ENCODE measurements at places on chromosomes 13 and 19.

DNA sequence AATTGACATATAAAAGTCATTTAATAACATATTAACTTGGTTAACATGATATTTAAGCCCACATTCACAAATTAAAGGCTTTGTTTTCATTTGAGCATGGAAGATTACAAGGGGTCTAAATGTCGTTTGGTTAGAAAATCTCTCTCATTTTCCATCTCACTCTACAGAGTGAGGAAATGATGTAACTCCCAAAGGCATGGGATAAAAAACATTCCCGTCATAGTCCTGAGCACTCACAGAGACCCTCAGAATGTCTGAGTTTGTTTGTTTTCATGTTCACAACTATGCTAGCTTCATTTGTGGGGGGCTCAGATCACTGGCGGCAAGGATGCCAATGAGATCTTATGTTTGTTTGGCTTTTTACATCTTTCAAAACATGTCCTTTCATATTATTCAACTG is 307.5 kb downstream of the TBC1D4 start:
- DNase-seq = no peak

DNA sequence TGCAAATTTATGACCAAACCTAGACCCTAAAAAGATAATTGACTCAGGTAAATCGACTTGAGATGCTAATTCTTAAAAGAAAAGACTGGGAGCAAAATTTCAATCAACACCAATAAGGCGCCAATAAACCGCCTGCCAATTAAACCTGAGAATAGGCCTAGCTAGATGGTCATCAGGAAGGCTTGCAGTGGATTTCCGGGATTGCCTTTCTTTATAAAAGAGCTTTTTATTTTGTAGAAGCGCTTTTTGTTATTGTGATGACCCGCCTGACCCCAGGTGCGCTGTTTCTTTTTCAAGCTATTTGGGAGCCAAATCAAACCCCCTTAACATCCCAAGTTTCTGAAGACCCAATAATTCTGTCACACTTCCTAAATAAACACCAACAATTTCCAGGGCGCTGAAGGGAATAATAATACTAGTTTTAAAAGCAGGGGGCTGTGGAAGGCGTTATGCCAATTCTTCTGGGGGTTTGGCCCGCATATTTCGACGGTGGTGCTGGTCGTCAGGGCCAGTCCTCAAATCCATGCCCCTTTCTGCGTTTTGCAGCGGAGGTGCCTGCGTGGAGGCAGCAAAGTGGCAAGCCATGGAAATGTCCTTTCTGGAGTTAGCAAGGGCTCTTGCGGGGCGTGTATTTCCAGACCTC is 2.9 kb upstream of the ZIC5 start:
- no peak for DNase-seq

DNA sequence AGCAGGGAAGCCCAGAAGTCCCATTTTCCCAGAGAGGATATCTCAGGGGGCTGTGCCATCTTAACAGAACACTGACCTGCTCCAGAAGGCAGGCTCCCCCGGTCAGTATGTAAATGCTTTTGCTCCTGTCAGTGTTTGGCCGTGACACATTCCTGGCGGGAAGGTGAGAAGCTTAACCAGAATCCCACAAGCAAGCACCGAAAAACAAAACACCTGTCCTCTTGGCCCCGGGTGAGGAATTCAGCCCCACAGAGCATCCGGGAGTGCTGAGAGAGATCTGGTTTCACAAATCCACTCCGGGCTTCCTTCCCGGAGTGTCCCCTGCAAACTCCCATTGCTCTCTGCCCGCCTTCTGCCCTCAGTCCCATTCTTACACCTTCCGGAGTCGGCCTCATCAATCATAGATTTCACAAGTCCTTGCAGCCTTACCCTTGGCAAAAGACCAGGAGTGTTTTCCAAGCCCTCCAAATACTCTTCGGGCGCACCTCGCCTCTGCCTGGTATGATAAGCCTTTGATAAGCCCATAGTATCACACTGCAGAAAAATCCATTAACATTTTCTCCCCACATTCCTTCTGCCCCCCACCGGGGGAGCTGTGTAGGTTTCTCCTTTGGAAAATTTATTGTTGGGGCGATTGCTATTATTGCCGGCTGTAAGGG is 12.2 kb downstream of the TPM4 start:
- DNase-seq = no peak

DNA sequence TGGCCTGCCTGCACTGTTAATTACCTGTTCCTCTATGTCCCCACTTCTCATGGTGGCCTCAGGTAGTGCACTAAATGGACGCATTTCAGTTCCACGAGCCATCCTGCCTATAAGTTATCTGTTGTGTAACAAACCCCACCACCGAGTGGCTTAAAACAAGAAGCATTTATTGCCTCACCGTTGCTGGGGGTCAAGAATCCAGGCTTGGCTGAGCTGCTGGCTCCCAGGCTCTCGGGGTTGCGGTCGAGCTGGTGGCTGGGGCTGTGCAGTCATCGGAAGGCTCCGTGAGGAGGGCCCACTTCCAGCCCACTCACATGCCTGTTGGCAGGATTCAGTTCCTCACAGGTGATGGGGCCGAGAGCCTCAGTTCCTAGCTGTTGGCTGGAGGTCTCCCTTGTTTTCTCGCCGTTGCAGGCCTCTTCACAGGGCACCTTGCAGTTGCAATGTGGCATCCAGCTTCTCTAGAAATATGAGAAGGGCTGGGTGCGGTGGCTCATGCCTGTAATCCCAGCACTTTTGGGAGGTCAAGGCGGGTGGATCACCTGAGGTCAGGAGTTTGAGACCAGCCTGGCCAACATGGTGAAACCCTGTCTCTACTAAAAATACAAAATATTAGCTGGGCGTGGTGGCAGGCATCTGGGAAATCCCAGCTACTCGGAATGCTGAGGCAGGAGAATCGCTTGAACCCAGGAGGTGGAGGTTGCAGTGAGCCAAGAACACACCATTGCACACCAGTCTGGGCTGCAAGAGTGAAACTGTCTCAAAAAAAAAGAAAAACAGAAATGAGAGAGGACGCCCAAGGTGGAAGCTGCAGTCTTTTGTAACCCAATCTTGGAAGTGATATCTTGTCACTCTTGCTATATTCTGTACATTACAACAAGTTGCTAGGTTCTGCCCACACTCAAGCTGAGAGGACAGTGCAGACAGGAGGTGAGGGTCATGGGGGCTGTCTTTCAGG is 6.5 kb upstream of the PTOV1 start:
- DNase-seq = no peak

GRCh38 chr13:40221460-40222201 is 444.8 kb downstream of the FOXO1 start:
- DNase-seq = peak; percentile 76

DNA sequence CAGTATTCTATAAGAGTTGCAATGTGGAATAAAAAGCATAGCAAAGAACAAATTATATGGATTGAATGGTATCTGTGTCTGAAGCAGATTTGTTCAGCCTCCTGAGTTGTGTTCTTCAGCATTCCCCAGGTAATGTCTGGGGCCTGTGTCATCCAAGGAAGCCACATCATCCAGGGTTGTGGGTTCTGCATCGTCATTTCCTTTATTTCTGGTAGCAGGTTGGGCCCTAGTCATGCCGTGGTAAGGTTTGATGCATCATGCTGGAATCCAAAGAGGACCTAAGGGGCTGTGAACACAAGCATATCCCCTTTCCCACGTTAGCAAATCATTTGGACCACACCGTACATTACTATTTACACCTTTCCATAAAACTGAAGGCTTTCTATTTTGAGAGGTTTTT is 131.0 kb upstream of the ZNF91 start:
- no peak for DNase-seq

DNA sequence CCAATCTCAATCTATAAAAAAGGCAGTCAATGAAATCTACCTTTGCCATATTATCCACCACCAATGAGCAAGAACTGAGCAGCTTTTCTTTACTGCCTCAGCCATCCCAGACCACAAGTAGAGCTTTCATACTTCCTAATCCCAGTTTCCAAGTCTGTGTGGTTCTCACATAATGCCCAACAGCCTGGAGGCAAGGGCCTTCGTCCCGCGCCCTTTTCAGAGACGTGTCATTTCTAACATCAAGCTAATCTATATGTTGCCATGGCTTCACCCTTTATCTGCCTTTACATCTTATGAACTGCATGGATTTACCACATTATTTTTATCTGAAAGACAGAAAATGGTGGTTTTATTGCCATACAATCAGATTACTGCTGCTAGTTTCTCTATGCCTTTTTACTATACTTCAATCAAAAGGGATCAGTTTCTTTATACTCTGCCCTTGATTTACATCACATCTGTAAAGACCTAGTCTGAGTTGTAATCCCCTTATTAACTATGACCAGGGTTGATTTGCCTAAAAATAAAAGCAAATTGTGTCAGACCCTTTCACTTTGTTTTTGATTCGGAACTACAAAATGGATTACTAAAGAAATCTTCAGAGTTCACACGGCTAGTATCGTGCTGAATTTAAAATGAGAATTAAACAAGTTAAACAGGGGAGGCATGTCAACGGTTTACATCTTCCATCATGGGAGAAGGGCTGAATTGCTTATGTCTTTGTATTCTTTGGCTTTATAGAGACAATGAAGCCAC is 5.9 kb downstream of the EFNB2 start:
- DNase-seq = no peak

DNA sequence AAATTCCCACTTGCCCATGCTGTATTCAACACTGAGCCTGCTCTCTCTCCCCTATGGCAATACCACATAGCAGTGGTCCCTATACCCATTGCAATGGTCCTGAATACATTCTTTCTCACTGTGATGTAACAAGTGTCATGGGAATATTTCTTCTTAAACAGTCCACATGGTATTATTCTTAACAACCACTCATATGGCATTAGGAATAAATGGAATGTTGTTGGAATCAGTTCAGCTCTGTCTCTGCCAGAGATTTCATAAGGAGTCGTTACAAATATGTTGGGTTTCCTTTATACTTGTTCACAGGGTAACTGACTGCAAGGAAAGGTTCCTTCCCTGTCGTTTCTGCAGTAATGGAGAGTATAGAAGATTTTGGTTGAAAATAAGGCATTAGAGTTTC is 128.3 kb upstream of the SPATA13 start:
- no peak for DNase-seq

DNA sequence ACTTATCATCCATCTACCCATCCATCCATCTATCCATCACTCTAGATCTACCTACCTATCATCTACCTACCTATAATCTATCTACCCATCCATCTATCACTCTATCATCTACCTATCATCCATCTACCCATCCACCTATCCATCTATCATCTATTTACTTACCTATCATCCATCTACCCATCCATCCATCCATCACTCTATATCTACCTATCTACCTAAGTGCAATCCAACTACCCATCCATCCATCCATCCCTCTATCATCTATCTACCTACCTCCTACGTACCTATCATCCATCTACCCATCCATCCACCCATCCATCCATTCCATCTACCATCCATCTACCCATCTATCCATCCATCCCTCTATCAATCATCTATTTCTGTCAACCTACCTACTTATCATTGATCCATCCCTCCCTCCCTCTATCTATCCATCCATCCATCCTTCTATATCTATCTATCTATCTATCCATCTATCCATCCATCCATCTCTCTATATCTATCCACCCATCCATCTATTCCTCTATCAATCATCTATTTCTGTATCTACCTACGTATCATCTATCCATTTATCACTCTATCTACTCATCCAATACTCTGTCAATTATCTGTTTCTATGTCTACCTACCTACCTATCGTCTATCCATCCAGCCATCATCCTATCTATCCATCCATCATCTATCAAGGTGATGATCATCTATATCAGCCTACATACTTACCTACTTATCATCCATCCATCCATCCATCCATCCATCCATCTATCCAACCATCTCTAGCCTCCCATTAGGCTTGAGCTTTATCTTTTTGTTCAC is 49.1 kb downstream of the CEBPG start:
- DNase-seq = no peak

GRCh38 chr19:49318296-49318695 is 6.7 kb downstream of the SLC6A16 start:
- no peak for DNase-seq

- DNase-seq = no peak
Observed at GRCh38 chr13:108775597-108775996, 146.2 kb downstream of the MYO16 start.

- DNase-seq = no peak
Observed at GRCh38 chr13:47546391-47547225, 454.5 kb downstream of the SUCLA2 start.

GRCh38 chr19:36685835-36686234 is 1.6 kb upstream of the ZNF567 start:
- DNase-seq = no peak

- DNase-seq = no peak
Observed at GRCh38 chr13:60109285-60109684, 54.4 kb downstream of the DIAPH3 start.

- no peak for DNase-seq
Observed at GRCh38 chr13:98875146-98875729, 102.6 kb downstream of the DOCK9 start.

DNA sequence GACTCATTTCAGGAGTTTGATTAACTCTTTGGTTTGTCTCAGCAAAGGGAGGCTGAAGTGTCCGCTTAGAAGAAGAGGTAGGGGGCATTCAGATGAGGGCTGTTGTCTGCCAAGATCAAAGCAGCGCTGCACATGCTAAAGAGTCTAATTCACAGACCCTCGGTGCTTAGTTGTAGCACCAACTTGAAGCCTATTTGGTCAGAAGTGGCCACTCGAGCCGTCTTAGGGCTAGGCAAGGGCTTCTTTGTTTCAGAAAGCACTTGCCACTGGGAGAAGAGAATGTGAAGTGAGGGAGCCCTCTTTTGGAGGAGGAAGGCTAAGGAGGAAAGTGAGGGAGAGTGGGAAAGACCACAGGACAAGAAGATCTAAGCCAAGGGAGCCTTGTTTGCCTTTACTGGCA is 313.4 kb upstream of the TMTC4 start:
- no peak for DNase-seq

GRCh38 chr13:62524061-62524460 is 1108.4 kb upstream of the PCDH20 start:
- DNase-seq = no peak

DNA sequence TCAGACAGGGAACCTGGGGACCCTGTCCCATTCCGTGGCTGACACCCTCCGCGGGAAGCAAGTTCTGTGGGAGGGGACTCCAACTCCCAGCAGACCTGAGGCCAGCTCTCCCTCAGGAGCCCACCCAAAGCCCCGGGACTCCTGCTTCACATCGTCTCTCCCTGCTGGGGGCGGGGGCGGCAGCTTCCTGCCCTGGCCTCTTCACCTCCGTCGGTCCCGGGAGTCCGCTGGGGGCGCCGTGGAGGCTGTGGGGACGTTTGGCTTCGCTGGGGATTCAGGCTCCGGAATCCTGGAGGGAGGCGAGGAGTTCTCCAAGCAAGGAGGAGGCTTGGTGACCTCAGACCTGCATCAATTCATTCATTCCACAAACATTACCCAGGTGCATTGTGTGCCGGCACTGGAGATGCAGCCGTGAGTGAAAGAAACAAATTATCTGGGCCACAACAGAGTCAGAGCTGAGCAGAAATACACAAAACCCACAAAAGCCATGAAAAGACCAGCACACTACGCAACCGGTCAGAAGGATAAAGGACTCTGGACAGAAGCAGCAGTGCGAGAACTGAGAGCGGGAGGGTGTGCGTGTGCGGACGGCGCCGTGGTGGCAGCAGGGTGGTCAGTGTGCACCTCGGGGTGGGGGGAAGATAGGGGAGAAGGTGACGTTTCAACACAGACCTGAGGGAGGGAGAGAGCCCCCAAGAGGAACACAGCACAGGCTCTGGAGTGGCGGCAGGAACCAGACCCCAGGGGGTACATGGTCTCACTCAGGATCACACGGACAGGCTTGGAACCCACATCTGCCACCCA is 19.0 kb downstream of the EPS8L1 start:
- no peak for DNase-seq

- no peak for DNase-seq
Observed at GRCh38 chr13:44758630-44759383, 182.7 kb upstream of the TSC22D1 start.
